ENCODE measurements at places on chromosomes 13 and 19. TPM values are rescaled to one million over a fixed set of nuclear protein-coding genes. Genes with fewer than 3 reads are reported as not detected.

- no peak for DNase-seq
Measured at GRCh38 chr19:6890401-6890913, 3.1 kb downstream of the ADGRE1 start.

- no peak for DNase-seq
Measured at GRCh38 chr19:10636304-10636972, 11.1 kb downstream of the SLC44A2 start.

DNA sequence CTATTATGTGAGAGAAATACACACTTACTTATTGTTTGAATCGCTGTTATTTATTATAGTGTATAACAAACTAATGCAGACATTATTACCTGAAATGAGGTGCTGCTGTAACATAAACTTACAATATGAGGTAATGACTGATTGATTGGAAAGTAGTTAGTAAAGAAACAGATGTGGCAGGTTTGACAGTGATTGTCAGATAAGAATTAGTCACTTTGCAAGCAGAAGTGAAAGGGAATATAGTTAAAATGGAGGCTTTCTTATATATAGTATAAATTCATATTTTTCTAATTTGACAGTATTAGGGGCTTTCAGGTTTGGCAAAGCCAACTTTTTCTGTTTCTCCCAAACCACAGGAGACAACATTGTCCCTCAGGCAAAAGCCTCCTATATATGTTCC, 20.6 kb downstream of the MIR17HG start:
- no peak for DNase-seq

DNA sequence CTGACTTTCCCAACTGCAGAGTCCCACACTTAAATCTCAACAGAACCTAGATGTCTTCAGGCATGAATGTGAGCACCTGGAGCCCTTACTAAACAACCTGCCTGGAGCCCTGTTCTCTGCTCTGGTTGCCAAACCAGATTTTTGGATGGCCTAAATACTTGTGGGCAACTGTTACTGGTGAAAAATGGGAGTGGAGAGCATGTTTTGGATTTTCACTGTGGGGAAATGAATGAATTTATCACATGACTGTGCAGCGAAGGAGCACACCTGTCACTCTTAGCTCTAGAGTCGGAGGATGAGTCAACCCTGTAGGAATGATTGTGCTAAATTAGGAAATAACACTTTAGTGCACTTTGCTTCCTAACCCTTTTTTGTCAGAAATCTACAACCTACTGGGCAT, 30.3 kb downstream of the SHISA2 start:
- DNase-seq = no peak

DNA sequence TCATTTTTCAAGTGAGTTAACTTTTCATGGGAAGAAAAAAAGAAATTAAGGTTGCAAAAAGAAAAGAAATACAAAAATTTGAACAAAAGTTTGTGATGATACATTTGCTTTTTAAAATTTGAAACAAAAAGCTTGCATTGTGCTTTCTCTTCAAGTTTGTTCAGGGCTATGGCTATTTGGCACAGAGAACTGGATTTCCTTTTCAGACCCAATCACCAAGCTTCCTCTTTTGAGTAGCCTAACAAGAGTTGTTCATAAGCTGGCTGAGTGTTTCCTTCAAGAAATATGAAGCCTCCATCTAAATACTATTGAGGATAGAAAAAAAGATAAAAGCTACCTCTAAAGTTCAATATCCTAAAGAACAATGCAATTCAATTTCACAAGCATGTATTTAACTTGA, 787.8 kb downstream of the LIG4 start:
- DNase-seq = no peak

DNA sequence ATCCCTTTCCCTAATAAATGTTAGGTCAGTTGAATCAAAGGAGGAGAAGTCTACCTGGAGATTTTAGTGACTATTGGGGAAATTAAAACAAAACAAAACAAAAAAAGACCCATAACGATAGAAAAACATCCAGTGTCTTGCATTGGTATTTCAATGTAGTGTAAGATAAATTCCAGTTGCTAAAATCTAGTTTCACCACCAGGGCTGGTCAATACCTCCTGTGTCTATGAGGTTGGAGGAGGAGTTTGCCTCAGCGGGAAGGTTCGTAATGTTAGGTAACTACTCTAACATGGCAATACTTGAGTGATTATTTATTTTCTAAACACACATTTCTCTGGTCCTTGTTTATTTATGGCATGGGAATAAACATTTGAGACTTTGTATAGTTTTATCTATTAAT, 483.2 kb downstream of the FGF9 start:
- DNase-seq = no peak

DNA sequence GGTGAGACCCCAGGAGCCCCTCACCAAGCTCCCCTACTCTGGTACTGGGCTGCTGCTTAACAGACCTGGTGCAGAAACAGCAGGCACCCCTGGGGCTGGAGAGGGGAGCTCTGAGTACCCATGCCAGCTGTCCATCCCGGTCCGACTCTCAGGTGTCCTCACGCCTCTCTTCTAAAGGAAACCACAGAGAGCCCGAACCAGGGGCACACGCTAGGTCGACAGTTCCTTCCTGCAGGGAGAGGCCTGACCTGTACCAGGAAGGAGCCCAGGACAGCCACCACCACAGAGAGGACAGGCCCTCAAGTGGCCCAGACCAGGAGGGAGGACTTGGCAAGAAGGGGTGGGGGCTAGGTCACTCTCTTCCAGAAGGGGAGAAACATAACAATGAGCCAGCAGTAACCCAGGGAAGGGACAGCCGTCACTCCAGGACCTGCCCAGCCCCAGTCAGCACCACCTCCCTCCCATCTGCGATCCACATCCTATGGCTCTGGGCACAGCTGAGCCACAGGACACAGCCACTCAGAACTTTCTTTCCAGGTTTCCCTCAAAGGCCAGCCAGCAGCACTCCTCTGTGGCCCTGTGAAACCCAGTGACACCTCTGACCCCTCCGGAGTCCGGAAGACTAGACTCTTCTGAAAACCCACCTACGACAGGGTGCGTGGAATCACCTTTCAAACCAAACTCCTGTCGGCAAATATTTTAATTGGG, 13.0 kb upstream of the SLC35E1 start:
- DNase-seq = no peak

DNA sequence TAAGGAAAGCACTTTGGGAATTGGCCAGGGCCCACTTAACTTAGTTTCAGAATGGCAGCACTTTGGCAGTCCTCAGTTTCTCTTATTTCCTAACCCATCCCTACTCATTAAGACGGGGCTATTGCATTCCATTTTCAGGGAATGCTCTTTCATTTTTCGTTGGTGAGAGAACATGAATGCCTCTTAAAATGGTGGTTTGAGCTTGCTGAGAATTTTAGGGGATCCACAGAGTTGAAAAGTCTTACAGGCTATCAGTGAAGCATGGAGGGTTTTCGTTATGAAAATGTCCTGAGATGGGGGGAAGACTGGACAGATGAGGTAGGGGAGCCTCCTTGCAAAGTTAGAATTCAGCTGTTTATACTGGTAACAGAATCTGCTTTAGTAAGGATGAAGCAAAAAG, 71.4 kb downstream of the LRCH1 start:
- no peak for DNase-seq

DNA sequence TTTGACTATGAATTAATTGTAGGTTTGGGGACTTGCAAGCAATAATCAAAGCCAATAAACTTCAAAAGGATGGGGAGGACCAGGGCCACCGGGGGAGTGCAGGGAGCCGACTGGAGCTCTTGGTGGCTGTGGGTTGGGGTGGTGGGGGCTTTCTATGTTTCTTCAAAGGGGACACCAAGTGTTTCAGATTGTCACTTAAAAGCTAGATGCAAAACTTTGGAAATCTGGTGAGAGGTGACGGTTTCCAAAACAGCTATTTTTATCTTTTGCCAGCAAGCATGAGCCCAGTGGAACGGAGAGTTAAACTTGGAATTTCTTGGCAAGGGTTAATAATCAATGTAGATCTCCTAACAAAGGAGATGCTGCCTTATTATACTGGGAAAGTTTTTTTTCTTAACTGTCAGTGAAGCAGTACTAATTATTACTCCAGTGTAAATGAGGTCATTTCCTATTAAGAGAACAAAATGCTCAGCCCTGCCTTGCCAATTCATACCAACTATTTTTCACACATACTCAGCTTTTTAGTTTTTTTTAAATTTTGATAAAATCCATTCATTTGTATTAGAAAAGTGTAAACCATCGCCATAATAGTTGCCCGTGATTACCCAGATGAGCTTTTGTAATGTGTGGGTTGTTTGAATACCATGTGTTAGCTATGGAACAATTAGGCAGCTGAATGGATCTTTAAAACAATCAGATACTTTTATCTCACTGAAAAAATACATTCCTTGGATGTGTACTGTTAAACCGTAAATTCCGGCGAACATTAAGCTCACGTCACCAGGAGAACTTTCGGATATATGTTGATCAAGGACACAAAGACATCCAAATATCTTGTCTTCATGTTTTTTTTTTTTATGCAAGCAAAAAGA, 95.9 kb upstream of the ZNF536 start:
- no peak for DNase-seq

DNA sequence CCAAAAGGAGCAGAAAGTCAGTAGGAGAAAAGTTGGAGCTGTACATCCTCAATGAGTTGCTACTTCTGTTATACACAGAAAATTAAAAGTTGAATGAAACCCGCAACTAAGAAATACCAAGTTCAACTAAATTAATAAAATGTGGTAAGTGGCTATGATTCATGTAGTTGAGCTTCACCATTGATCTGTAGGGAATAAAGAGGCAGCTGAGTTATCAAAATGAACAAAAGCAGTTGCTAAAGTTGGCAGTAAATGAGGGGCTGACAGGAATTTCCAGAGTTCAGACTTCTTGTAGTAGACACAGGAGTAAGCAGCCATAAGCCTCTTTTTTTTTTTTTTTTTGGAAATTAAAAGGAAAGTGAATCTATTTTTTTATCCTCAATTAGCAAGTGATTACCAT, 234.6 kb downstream of the POSTN start:
- no peak for DNase-seq

Gene TYK2
- 59.7 TPM for total RNA-seq

Gene TPTE2
- not detected for total RNA-seq

Gene C13orf46
- 0.02 TPM for total RNA-seq

Gene CEACAM4
- total RNA-seq = not detected

Gene RAD23A
- 180 TPM for total RNA-seq

Gene FCAR
- total RNA-seq = not detected
